Aortic smooth muscle cell (primary cell): ENCODE measurements at places on chromosomes 5 and 9. TPM values are rescaled to one million over a fixed set of nuclear protein-coding genes. Genes with fewer than 3 reads are reported as not detected.

The TGFBI gene
- 483 and 730 TPM in 2 replicates for total RNA-seq

The SHLD3 gene
- 3.0 and 3.2 TPM in 2 replicates for total RNA-seq

The FOXD4L6 gene
- 0.06 TPM in 1 of 2 replicates, not detected in the other for total RNA-seq

The GOLM1 gene
- 27.0 and 30.5 TPM in 2 replicates for total RNA-seq

The PITX1 gene
- 0.13 and 0.44 TPM in 2 replicates for total RNA-seq

The C5orf52 gene
- total RNA-seq, result not detected in 2 replicates
